Pulmonary artery endothelial cell (primary cell): ENCODE measurements at places on chromosomes 3 and 15. TPM values are rescaled to one million over a fixed set of nuclear protein-coding genes. Genes with fewer than 3 reads are reported as not detected.

- no peak for DNase-seq
Observed at GRCh38 chr15:72047020-72047419, 70.9 kb downstream of the MYO9A start.

GRCh38 chr3:118059096-118059495 is 975.5 kb downstream of the IGSF11 start:
- no peak for DNase-seq

PEX11A gene
- 4.7 and 7.5 TPM in 2 replicates for total RNA-seq

DNA sequence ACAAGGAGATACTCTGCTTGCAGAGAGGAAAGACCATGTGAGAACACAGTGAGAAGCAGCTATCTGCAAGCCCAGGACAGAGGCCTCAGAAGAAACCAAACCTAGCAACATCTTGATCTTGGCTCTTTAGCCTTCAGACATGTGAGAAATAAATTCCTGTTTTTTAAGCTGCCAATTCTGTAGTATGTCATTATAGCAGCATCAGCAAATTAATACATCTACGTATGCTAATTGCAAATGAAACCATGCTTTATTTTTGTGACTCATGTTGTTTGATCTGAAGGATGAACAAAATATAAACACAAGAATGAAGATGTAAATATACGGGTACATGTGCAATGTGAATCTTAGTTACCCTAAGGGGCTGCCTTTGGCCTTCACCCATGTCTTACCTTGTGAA is 714.4 kb upstream of the ARPP21 start:
- DNase-seq, result no peak

GRCh38 chr3:110323349-110323748 is 748.3 kb upstream of the NECTIN3 start:
- no peak for DNase-seq

DNA sequence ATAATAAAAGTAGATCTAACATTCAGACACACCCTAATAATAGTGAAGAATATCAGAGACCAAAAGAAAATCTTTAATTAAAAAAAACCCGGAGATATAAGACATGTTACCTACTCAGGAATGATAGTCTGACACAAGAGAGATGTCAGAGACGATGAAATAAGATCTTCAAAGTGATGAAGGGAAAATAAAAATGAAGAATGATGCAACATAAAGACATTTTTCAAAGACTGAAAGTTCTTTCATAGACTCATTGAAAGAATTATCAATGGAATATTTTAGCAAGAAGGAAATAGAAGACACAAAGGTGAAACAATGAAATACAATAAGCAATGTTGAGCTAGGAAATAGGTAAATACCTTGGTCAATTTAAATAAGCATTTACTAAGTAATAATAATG is 19.6 kb downstream of the HCLS1 start:
- DNase-seq, result no peak

DNA sequence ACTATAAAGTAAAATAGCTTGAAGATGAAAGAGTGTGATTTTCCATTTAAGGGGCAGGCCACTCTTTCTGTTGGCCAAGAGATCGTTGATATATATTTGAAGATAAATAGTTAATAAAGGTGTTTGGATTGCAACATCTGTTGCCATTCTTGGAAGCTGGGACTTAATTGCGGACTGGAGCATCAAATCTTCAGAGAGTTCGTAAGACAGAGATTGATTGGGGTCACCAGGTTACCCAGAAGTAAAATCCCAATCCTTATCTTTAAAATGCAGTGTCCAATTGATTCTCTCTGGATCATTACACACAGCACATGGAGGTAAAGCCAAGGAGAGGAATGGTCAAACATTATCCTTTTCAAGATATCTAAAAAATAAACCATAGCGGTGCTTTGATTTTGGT is 220.8 kb upstream of the HES1 start:
- no peak for DNase-seq

DNA sequence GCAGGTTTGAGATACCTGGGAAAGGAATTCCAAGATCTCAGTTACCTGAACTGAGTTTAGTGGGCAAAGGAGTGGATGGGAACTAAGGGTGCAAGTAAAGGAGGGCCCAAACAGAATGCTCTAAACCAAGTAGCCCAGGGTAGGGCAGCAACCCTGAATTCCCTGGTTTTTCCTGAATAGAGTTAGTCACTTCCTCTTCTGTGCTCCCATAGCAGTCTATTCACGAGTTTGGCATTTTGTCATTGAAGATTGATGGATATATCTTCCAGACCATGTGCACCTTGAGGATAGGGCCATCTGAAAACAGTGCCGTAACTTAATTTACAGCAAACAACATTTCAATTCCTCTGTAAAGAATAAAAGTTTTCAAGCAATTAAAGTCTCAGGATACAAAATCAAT is 18.5 kb upstream of the PTX3 start:
- DNase-seq, result peak; percentile 51

GREM1 gene
- total RNA-seq, result 0.07 TPM in 1 of 2 replicates, not detected in the other

DNA sequence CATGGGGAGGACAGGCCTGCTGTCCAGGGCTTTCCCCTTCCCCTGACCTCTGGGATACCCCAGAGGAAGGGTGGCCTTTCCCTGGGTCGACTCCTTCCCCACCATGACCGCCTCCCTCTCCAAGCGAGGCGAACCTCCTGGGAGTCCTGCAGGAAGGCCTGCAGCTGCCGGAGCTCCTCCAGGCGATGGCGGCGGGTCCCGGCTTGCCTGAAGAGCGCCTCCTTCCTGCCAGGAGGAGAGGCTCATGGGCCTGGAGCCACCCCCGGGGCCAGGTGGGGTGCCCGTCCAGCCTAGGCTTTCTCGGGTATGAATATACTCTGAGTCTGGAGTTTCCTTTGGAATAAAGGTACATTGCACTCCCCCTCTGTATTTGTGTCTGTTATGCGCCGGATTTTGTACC is 20.1 kb downstream of the PLA2G4B start:
- DNase-seq, result no peak

GRCh38 chr3:12438318-12438717 is 46.0 kb upstream of the TSEN2 start:
- DNase-seq, result no peak

- no peak for DNase-seq
Observed at GRCh38 chr3:53056442-53056841, 10.6 kb upstream of the SFMBT1 start.

DNA sequence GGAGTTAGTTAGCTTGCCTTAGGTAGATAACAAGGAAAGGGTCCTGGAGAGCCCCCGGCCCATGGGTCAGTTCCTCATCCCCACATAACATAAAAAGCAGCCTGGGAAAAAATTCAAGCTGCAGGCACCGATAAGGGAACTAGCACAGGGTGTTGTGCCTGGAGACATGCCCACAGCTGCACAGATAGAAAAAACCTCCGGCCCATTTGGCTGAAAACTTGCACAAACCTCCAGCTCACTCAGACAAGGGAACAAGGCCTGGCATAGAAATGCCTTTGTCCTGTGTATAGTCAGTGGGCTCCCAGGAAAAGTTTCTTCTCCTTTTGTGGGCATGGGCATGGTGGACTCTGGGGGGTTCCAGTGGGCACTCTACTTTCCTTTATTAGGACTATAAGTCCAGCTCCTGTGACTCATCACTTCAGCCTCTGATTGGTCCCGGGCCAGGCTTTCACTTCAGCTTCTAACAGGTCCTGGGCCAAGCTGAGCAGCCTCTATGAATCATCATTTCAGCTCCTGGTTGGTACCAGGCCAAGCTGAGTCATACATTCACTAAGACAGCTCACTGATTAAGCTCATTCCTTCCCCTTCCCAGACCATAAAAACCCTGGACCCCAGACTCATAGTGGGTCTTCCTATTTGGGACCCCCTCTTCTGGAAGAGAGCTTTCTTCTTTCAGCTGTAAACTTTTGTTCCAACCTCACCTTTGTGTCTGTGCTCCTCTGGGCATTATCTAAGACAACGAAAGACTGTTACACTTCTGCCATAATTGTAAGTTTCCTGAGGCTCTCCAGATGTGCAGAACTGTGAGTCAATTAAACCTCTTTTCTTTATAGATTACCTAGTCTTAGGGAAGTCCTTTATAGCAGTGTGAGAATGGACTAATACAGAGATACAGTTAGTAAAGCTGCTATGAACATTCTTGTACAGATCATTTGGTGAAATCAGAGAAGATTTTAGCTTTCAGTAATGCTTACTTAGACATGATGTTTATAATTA is 348.0 kb upstream of the DPPA4 start:
- DNase-seq, result peak; percentile 90

- DNase-seq, result no peak
Observed at GRCh38 chr3:33758864-33759263, 39.6 kb upstream of the PDCD6IP start.

GRCh38 chr3:81518945-81519344 is 242.5 kb downstream of the GBE1 start:
- no peak for DNase-seq

GRCh38 chr15:63553388-63553791 is 43.8 kb upstream of the FBXL22 start:
- peak; percentile 66 for DNase-seq

RETNLB gene
- total RNA-seq, result not detected in 2 replicates

- peak; percentile 70 for DNase-seq
Observed at GRCh38 chr3:190345027-190345821, 23.0 kb upstream of the CLDN1 start.

EEFSEC gene
- 4.5 and 4.8 TPM in 2 replicates for total RNA-seq

- no peak for DNase-seq
Observed at GRCh38 chr3:18558507-18558906, 133.4 kb upstream of the SATB1 start.

LCTL gene
- total RNA-seq, result not detected in 2 replicates

GRCh38 chr3:57958642-57959422 is 49.4 kb upstream of the FLNB start:
- no peak for DNase-seq

- no peak for DNase-seq
Observed at GRCh38 chr3:173703771-173704170, 306.2 kb downstream of the NLGN1 start.

ESYT3 gene
- 0.07 TPM in 1 of 2 replicates, not detected in the other for total RNA-seq

GRCh38 chr3:122091602-122092295 is 36.6 kb downstream of the CD86 start:
- no peak for DNase-seq

DNA sequence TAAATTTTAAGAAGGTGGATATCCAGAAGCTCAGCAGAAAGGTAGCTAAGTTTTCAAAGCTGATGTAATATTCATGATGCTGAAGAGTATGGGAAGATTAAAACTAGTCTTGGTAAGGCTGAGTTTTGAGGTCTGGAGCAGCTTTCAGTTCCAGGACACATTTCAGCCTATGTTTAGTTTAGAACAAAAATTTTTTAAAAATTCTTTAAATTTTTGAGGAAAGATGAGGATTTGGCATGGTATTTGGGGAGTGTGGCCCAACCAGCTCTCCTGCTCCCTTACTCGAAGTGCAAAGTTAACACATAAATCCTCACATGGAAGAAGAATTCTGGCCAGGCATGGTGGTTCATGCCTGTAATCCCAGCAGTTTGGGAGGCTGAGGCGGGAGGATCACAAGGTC is 1039.1 kb downstream of the NAALADL2 start:
- no peak for DNase-seq

DNA sequence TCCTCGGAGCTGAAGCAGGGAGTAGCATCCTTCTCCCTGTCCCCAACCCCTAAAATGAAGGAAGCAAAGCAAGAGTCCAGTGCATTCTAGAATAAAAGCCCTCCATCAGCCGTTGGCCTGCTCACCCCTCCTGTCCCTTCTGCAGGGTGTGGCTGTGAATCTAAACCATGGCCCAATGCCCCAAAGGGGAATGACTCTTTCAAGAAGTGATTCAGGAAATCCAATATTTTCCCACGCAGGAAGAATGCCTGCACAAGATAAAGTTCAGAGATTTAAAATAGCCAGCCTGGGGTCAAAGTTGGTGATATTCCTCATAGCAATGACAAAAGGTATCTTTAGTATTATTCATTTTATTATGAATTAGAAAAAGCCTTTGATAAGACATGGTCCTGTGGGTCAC is 38.5 kb downstream of the SLCO2A1 start:
- no peak for DNase-seq

CERS3 gene
- not detected in 2 replicates for total RNA-seq

FES gene
- total RNA-seq, result 60.5 and 76.2 TPM in 2 replicates

STIMATE gene
- total RNA-seq, result 12.3 and 20.3 TPM in 2 replicates

DNA sequence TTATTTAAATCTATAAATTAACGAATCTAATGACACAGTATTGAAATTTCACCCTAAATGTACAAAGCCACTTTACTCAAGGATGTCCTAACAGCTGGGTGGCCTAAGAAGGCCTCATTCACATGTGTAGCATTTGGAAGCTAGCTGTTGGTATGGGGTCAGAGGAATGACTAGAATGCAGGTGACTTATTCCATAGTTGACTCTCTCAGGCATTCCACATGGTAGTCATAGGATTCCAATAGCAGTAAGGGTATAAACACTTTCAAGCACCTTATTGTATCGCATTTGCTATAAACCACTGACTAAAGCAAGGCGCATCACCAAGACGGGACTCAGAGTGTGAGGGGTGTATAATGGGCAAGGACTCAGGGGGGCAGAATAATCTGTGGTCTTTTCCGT is 294.8 kb upstream of the EPHA3 start:
- DNase-seq, result no peak

DNA sequence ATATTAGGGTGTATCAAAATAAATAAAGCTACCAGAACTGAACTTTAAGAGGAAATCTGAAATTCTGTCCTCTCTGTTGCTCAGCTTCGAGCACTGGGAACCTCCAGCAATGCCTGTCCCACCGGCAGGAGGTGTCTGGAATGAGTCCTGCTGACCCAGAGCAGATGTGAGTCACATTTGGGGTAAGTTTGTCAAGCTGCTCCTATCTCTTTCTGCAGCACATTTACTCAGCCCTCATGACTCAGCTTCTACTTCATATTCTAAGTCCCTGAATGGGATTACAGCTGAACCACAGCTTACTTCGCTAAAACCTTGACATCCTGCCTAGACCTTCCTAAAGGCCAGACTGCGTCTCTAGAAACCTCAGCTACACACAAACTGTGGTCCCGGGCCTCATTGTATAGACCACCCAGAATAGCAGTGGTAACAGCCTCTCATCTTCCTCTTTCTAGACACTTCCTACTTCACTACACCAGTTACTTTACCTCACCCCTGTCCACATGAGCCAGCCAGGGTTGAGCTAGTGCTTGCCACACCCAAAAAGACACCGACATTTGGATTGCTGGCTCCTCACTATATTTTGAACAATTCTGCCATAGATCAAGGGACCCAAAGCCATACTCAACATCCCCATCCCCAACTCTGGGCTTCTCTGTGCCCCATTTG is 109.6 kb upstream of the TMCO5A start:
- DNase-seq, result no peak

DNA sequence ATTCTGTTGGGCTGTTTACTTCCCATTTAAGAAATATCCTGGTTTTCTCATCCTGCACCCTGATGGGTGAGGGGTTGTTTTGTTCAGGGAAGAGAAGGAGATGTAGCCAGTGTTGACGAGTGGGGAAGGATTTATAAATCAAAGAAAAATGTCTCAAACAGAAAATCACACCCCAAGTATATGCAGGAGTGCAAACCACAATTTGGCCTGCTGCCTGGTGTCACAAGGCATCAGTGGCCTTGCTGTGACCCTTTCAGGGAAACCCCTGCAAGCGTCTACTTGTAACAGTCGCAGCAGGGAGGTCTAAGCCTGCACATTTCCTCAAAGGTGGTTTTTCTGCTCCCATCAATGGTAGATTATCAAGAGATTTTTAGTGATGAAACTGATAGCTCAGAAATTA is 132.6 kb upstream of the LRRN1 start:
- DNase-seq, result no peak

THUMPD3 gene
- total RNA-seq, result 33.4 and 47.5 TPM in 2 replicates
